Neural progenitor cell (in vitro differentiated cells): ENCODE measurements at places on chromosomes 1 and 21. TPM values are rescaled to one million over a fixed set of nuclear protein-coding genes. Genes with fewer than 3 reads are reported as not detected.

DNA sequence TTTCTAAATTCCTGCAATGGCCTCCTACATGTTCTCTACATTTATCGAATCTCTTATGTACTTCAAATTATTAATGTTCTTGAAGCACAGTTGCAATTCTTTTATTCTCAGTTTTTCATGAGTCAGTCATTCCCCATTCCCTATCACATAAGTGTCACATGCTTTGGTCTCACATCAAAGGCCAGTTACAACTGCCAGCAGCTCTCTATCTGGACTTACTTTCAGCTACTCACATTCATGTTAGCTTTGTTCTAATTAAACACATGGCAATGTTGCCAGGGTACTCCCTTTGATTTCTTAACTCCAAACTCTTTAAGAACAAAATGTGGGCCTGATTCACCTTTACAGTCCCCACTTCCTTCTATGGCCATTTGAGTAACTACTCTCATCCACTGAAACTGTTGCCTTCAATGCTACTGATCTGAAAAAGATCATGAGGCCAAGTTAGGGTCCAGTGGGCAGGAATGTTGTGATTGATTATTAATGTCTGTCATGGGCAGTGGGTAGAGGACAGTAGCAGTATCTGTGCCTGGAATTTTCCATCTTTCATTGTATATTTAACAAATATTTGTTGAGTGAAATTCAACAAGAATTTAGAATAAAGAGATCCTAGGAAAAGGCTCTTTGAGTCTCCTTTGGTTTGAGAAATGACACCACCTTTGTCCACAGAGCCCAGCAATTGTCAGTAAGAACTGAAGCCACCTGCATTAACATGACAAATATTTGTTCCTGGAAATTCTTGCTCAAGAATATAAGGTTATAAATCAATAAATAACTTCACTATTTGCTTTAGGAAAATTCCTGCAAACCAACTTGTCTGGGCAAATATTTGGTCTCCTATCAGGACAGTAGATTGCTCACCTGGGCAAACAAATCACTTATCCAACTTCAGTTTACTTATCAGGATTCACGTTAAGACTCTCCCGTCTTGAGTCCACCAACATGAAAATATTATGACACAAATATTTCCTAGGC, 153.6 kb upstream of the SAMSN1 start:
- no peak for DNase-seq

- DNase-seq: no peak
These were observed 14.3 kb downstream of the UMODL1 start for GRCh38 chr21:42085246-42086077.

- DNase-seq: peak; percentile 63
These were observed 534 bp downstream of the KCNH1 start for GRCh38 chr1:211133393-211133835.

DNA sequence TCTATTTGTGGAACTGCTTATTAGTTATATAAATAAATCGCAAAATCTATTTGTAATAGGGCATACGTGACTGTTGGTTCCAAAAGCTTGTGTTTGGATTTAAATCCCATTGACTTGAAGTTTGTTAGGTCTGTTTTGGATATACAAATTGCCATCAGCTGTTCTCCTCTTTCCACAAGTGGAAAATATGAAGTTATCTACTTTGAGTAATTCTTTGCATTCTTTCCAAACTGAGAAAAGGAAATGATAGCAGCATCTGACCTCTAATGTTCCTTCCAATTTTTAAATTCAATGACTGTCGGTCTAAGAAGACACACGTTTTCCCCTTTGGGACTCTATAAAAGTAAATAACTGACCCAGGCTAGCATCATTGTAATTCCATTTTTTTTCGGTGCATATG, 165.7 kb upstream of the SGIP1 start:
- no peak for DNase-seq

- DNase-seq: no peak
These were observed 24.8 kb upstream of the CLDN8 start for GRCh38 chr21:30240661-30241060.

The FBXO2 gene
- 0.56 and 7.3 TPM in 2 replicates for total RNA-seq

- DNase-seq: no peak
These were observed 150.0 kb downstream of the CASZ1 start for GRCh38 chr1:10646347-10646861.

DNA sequence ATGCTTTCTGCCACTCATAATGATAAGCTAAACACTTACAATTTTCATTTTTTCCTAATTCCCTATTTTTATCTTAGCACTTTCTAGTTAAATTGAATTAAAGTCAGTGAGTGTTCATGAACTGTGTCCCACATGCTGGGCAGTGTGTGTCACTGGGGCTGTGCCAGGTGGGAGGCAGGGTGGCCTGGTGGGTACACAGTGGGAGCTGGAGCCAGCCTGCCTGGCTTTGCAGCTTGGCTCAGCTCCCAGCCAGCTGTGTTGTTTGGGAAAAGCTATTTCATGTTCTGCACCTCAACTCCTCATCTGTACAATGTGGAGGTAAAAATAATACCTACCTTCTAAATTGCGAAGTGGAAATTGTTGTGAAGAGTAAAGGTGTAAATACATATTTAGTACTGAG, 238.4 kb downstream of the PLA2G4A start:
- DNase-seq: no peak

DNA sequence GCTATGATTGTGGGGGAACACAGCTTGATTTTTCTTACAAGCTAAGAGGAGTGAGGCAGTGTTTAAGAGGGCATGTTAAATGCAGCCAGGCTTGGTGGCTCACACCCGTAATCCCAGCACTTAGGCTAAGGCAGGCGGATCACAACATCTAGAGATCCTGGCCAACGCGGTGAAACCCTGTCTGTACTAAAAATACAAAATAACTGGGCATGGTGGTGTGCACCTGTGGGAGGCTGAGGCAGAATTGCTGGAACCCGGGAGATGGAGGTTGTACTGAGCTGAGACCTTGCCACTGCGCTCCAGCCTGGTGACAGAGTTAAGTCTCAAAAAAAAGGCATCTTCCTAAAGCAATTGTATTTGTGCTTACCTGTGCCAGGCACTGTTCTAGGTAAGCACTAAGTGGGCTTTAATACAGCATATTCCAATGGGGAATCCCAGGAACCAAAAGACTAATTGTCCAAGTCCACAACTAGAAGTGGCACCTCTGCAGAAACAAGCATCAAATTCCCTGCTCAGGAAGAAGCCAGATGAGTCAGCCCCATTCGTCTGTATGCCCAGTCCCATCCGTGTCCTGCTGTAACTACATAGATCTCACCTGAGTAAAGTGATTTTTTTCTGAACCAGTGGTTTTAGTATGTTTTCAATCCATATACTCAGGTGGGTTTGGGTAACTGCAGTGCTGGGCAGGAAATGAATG, 4.6 kb downstream of the RCC1 start:
- no peak for DNase-seq

The CELA3A gene
- not detected in 2 replicates for total RNA-seq

DNA sequence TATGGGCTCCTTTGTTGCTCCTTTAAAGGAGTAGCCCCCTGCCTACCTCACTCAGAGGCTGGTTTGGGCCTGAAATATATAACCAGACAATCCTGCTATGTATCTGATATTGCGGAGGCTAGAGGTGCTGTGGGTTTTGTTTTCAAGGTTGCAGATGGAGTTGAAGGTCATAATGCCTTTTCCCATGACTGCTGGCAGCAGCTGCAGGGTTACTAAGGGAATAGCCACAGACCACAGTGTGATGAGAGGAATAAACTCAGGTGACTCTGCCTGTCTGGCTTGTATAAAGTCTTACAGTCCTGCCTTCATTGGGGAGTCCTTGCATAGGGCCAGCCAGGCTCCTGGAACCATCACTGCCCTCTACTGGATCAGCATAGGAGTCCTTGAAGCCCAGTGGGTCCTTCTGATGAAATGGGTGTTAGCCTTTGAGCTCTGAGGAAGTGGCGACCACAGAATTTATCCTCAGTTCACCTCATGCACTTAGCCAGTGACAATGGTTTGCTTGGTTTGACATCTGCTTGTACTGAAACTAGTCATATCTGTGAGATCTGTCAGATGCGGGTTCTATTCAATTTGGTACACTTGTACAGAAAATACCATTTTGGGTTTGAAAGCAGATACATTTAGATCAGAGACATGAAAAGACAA, 174.4 kb upstream of the HMCN1 start:
- peak; percentile 60 for DNase-seq

DNA sequence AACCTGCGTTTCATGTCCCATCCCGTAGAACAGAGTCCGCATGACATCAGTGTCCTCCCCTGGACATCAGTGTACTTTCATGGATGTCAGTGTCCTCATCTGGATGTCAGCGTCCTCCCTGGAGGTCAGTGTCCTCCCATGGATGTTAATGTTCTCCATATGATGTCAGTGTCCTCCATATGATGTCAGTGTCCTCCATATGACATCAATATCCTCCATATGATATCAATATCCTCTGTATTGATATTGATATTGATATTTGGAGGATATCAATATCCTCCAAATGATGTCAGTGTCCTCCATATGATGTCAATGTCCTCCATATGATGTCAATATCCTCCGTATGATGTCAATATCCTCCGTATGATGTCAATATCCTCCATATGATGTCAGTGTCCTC, 284.9 kb downstream of the AJAP1 start:
- DNase-seq: no peak

The B3GALT2 gene
- total RNA-seq: not detected in 2 replicates

- DNase-seq: no peak
These were observed 15.0 kb upstream of the LEMD1 start for GRCh38 chr1:205436776-205437410.

DNA sequence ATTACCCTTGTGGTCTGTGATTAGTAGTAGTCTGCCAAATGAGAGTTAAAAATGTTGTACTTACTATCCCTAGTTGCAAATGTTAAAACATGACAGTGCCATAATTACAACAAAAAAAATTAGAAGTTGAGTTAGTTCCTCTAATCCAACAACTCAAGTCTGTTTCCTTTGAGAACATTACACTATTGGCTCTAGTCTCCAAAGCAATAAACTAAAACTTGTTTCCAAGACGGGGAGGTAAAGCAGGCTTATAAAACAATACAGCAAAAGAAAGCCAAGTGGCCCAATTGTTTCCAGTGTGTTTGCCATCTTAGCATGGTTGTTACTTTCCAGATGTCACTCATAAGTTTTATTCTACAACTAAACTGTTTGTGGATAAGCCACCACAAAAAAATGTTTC, 11.6 kb downstream of the KYAT3 start:
- DNase-seq: no peak

The L1TD1 gene
- 12.5 and 15.4 TPM in 2 replicates for total RNA-seq

DNA sequence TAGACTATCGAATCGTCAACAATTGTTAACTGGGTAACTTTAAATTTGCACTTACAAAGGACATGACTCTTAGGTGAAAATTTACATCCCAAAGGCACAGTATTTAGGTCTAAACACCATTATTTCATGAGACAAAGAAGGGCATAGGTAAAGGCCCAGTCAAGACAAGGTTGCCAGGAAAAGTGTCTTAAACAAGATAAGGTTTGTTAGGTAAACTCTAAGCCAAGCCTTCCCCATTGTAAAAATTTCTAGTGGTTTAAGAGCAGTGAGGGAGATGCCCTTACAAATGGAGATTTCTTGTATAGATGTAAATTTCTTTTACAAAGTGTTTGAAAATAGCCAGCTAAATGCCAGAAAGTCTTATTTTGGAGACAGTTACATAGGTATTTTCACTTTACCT, 36.9 kb upstream of the FNBP1L start:
- no peak for DNase-seq

DNA sequence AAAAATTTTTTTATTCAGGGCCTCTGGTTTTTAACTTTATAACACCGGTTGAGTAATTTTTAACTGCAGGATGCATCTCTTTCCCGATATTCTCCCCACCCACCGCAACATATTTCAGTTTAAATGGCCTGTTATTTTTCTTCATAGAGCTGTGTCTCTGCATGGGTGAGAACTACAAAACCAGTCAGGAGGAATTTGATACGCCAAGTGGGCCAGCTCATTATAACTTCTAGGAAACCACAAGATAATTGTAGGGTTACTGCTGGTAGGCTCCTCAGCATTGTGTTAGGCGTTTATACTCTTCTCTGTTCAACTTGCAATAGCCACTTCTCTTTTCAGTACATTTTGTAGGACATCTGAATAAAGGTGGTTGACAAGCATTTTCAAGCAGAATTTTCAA, 169.7 kb downstream of the PBX1 start:
- no peak for DNase-seq

The TNFRSF9 gene
- total RNA-seq: not detected in 2 replicates

DNA sequence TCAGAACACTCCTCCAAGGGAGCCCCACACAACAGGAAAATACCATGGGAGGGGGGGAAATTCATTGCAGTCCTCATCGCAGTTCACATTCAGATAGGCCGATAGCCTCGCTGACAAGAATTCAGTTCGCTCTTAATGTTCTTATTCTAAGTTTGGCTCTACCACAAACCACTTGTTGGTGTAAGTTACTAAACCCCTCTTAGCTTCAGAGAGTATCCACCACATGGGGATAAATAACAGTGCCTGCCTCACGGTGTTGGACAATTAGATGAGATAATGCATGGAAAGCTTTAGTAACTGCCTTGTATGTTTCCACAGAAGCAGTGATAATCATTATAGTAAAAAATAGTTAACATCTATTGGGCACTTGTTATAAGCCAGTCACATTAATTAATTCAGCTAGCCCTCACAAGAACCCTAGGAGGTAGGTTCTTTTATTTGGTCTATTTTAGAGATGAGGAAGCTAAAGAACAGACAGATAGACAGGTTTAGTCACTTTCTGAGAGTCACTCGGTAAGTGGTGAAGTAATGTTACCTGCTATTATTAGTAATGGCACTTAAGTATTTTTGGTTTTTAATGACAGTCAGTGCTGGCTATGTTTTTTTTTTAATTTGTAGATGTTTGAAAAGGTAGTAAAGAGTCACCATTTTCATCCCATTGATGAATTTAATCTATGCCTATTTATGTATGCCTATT, 10.1 kb downstream of the VAV3 start:
- DNase-seq: no peak

The LCE2C gene
- total RNA-seq: not detected in 2 replicates

DNA sequence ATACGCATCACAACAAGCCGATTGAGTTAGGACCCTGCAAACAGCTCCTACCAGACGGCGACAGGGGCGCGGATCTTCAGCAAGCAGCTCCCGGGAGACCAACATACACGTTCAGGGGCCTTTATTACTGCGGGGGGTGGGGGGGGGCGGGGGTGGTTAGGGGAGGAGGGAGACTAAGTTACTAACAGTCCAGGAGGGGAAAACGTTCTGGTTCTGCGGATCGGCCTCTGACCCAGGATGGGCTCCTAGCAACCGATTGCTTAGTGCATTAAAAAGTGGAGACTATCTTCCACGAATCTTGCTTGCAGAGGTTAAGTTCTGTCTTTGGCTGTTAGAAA, 162.0 kb downstream of the RUNX1 start:
- DNase-seq: no peak

GRCh38 chr1:203480525-203481084, 5.0 kb downstream of the PRELP start:
- DNase-seq: no peak

- no peak for DNase-seq
These were observed 42.1 kb downstream of the ARHGEF10L start for GRCh38 chr1:17581389-17582123.

DNA sequence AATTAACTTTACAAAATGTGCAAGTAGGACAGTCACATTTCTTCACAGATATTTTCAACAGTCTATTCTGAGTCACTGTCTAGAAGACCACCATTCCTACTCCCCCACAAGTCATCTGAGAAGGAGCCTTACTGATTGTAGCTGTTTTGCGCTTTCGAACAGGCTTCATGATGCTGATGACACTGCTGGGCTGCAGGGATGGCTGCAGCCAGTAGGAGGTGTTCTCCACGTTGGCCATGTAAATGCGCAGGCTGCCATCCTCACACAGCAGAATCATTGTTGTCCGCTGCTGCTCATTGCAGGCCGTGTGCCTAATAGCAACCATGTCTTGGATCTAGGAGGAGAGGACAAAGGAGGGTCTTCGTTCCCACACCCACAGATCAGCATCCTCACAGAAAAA, 56.9 kb downstream of the UBR4 start:
- no peak for DNase-seq
